ENCODE measurements at places on chromosomes 12 and 14.

- DNase-seq: no peak
- peaks cover 2% of the 10 kb centered on the region for H3K36me3 ChIP-seq
- no peak overlapping the region for H3K27ac ChIP-seq
- no peaks in the 10 kb centered on the region for H3K27me3 ChIP-seq
These were observed 37.2 kb downstream of the LRP6 start for GRCh38 chr12:12229556-12230092.

DNA sequence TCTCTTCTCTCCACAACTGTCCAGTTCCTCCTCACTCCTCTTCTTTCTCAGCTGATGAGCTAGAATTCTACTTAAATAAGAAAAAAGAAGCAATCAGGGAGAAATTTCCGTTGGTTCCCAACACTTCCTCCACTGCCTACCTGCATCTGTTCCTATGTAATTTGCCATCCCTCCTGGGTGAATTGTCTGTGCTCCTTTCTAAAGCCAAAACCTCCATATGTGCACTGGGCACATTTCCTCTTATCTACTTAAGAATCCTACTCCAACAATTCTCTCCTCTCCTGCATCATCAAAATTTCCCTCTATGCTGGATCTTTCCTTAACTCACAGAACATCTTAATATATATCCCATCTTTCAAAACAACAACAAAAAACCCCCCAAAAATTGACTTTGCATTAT, 35.2 kb downstream of the GPR65 start:
- H3K4me1 ChIP-seq: peaks cover 8% of the 10 kb centered on the region
- H3K27ac ChIP-seq: no peak overlapping the region
- no peak overlapping the region for H3K4me3 ChIP-seq
- no peaks in the 10 kb centered on the region for H3K36me3 ChIP-seq
- H3K27me3 ChIP-seq: no peaks in the 10 kb centered on the region

DNA sequence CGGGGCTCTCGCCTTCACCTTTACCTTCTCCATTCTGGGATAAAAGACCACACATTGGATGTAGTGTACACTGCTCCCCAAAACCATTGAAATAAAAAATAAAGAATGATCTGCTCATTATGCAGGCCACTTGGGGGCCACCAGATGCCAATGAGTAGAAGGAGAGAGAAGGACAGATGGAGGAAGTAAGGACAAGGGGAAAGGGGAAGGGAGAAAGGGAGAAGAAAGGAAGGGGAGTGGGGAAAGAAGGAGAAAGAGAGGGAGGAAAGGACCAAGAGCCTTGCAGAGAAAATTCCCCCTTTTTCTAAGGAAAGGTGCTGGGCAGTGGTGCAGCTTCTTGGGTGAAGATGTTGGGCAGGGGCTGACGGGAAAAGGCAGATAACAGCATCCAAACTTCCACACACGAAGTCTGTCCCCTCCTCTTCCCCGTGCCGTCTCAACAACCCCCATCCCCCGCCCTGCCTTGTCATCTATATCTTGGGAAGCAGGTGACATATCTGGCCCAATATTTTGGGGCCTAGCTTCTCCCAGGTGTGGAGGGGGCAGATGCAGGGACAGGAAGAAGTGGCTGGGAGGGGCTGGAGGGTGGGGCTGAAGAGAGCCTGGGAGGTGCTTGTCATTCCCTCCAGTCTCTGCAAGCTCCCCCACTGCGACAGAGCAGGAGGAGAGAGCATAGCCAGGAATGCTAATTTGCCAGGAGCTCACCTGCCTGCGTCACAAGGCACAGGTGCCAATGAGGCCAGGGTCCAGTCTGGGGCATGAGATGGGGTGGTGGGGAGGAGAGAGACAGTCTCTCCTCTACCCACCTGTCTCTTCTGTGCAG, 107.5 kb downstream of the SINHCAF start:
- H3K36me3 ChIP-seq: no peaks in the 10 kb centered on the region
- H3K27ac ChIP-seq: no peak overlapping the region
- no peaks in the 10 kb centered on the region for H3K27me3 ChIP-seq
- no peak overlapping the region for H3K4me3 ChIP-seq
- no peak for DNase-seq

- no peak overlapping the region for H3K4me3 ChIP-seq
- no peaks in the 10 kb centered on the region for H3K27me3 ChIP-seq
- peaks cover 8% of the 10 kb centered on the region for H3K36me3 ChIP-seq
- no peak for DNase-seq
- no peak overlapping the region for H3K27ac ChIP-seq
These were observed 13.5 kb downstream of the SLC11A2 start for GRCh38 chr12:51012570-51013236.

GRCh38 chr14:22513066-22513812, 75.8 kb downstream of the DAD1 start:
- H3K36me3 ChIP-seq: no peaks in the 10 kb centered on the region
- H3K4me1 ChIP-seq: peaks cover 12% of the 10 kb centered on the region
- no peak overlapping the region for H3K4me3 ChIP-seq
- no peaks in the 10 kb centered on the region for H3K27me3 ChIP-seq

DNA sequence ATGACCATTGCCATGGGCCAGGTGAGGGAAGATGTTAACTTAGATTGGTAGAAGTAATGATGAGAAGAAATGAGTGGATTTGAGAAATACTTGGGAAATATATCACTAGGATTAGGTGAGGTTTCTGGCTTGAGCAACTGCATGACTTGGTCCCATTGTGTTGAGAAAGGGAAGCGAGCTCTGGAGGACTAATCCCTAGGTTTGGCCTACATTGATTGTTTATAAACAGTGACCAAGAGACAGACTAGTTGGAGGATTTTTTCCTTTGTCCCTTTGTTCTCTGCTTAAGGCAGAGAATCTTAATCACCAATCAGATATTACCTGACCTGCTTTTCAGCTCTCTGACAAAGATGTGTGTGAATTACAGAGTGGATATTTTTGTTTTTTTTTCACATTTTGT, 100.5 kb downstream of the AEBP2 start:
- no peaks in the 10 kb centered on the region for H3K36me3 ChIP-seq
- no peak overlapping the region for H3K27ac ChIP-seq
- no peak overlapping the region for H3K4me3 ChIP-seq
- no peak for DNase-seq

DNA sequence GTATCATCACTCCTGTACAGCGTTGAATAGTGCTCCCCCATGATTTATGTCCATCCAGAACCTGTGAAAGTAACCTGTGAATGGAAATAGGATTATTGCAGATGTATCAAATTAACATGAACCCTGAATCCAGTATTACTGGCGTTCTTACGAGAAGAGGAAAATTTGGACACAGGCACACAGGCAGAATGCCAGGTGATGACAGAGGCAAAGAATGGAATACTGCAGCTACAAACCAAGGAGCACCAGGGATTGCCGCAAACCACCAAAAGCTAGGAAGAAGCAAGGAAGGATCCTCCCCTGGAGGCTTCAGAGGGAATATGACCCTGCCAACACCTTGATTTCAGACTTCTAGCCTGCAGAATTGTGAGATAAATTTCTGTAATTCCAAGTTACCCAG, 113.5 kb upstream of the EGLN3 start:
- no peaks in the 10 kb centered on the region for H3K27me3 ChIP-seq
- no peaks in the 10 kb centered on the region for H3K36me3 ChIP-seq
- H3K4me1 ChIP-seq: no peaks in the 10 kb centered on the region
- DNase-seq: no peak

DNA sequence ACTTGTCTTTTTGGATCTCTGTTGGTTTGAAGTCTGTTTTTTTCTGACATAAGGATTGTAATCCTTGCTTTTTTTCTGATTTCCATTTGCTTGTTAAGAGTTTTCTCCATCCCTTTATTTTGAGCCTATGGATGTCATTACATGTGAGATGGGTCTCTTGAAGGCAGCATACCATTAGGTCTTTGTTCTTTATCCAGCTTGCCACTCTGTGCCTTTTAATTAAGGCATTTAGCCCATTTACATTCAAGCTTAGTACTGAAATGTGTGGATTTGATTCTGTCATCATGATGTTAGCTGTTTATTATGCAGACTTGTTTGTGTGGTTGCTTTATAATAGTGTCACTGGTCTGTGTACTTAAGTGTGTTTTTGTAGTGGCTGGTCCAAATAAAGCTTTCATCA, 100.0 kb downstream of the CCDC91 start:
- no peaks in the 10 kb centered on the region for H3K36me3 ChIP-seq
- H3K4me1 ChIP-seq: no peaks in the 10 kb centered on the region
- no peaks in the 10 kb centered on the region for H3K27me3 ChIP-seq
- no peak overlapping the region for H3K27ac ChIP-seq
- no peak overlapping the region for H3K4me3 ChIP-seq
- no peak for DNase-seq

DNA sequence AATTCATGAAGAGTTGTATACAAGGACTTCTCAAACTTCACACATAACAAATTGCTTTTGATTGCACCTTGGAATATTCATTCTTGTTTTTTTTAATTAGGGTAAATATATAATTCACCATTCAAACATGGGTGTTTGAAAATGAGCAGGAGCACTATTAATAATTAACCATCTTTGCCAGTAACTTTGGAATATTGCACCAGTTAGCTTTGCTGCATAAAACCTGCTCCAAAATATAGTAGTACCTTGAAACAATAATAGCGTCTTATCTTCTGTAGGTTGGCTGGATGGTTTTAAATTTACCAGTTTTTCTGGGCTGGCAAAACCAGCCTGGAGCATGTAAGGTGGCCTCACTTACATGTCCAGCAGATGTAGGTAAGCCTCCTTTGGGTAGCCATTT, 1112.4 kb downstream of the TRHDE start:
- H3K27ac ChIP-seq: no peak overlapping the region
- H3K4me3 ChIP-seq: no peak overlapping the region
- DNase-seq: no peak
- H3K27me3 ChIP-seq: no peaks in the 10 kb centered on the region

DNA sequence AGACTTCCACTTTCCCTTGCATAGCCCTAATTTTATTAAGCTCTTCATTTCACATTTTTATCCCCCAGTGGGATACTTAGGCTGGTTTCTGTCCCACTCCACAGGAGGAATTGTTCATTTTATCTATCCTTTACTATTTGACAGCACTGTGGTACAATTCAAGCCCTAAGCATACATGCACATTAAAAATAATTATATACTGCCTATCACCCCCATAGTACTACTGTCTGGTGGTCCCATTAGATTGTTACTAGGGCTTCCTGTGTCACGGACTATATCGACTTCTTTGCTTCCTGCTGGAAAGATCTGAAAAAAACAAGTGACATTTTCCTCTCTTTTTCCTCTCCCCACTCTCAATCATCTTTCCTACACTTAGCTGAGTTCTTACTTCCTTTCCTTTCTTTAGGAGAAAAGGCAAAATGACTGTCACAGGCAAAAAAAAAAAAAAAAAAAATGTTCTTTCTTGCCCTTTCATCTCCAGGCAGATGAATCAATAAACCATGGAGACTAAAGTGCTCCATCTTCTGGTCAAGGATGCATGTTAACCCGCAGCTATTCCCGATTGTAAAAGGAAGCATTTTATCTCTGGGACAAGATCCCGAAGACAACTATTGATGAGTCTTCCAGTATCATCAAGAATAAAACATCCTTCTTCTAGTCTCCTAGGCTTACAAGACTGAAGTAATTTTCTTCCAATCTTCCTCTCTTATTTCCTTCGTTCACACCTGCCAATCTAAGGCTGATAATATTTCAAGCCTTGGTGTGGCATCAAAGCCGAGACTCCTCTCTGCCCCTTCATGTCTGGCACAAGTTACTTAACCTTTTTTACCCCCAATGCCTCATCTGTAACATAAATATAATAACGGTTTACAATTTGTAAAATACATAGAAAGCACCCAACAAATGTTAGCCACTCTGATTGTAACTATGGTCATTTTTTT, 94.4 kb upstream of the PLEKHG7 start:
- H3K4me1 ChIP-seq: no peaks in the 10 kb centered on the region
- no peak overlapping the region for H3K4me3 ChIP-seq
- no peaks in the 10 kb centered on the region for H3K27me3 ChIP-seq
- no peak overlapping the region for H3K27ac ChIP-seq

- no peak for DNase-seq
- no peaks in the 10 kb centered on the region for H3K36me3 ChIP-seq
- no peak overlapping the region for H3K4me3 ChIP-seq
- H3K27me3 ChIP-seq: no peaks in the 10 kb centered on the region
These were observed 161.0 kb downstream of the SAMD4A start for GRCh38 chr14:54727929-54728328.

DNA sequence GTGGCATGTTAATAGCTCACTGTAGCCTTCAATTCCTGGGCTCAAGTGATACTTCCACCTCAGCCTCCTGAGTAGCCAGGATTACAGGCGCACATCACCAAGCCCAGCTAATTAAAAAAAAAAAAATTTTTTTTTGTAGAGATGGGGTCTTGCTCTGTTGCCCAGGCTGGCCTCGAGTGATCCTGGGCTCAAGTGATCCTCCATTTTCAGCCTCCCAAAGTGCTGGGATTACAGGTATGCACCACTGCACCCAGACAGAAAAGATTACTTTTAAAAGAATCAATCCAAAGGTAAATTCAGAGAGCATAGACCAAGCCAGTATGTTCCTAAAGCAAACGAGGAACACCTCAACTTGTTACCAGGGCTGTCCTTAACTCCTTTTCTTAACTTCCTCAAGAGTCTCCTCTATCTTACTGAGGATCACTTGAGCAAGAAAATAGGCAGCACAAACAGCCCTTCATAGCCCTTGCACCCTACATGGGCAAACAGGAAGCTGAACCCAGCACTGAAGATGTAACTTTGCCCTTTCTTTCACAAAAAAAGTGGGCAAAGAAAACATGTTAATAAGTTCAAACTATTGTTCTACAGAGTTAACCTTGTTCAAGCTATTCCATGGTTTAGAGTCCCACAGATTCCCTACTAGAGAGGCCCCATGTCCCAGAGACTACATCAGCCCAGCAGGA, 11.3 kb downstream of the CS start:
- H3K27ac ChIP-seq: no peak overlapping the region
- H3K27me3 ChIP-seq: no peaks in the 10 kb centered on the region
- H3K4me3 ChIP-seq: no peak overlapping the region
- H3K36me3 ChIP-seq: peaks cover 73% of the 10 kb centered on the region
- DNase-seq: no peak

DNA sequence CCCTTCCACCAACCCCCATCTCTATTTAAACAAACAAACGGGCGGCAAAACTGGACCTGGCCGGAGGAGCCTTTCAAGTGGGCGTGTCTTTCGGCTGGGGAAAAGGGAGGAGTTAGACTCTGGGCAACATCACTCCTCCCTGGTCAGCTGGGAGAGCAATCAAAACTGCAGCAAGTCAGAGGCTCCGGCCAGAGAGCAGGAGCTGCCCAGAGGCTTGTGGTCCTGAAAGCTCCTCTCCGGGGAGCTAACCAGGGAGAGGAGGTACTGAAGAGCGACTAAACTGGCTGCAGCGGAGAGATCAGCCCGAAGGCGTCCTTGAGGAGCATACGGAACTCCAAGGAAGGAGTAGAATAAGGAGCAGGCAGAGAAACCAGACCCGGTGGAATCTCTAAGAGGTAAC, at the start of gene NEUROD4:
TSS of gene NEUROD4 (plus strand) at position 191 of the 400 bp plus-strand sequence. CDS start 6,466 bp downstream, outside the sequence.
- H3K27ac ChIP-seq: no peak within 1 kb of the TSS
- no peak within 1 kb of the TSS for H3K4me3 ChIP-seq
- DNase-seq: peak; percentile 91
- peaks cover 6% of the 10 kb centered on the region for H3K27me3 ChIP-seq
- H3K36me3 ChIP-seq: no peaks in the 10 kb centered on the region
- no peaks in the 10 kb centered on the region for H3K4me1 ChIP-seq
